ENCODE measurements at places on chromosomes 5 and 9.

DNA sequence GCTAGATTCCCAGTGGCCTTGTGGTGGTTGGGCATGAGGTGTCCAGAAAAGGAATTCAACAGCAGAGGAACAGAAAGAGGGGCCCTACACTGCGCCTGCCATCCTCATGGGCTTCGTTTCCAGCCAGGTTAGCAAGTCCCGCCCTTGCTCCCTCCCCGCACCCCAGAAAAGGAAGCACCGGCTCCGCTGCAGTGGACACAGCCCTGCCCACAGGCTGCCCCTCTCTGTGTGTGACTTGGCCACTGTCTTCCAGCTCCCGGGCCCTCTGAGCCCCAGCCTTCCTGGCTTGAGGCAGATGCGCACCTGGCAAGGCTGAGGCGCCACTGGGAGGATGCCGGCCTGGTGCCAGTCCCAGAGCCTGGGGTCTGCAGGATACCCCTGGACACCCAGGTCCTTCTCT, 305.0 kb upstream of the IRX4 start:
- no peak for DNase-seq

- no peak for DNase-seq
Measured at GRCh38 chr9:84045481-84046097, 65.0 kb downstream of the RMI1 start.

DNA sequence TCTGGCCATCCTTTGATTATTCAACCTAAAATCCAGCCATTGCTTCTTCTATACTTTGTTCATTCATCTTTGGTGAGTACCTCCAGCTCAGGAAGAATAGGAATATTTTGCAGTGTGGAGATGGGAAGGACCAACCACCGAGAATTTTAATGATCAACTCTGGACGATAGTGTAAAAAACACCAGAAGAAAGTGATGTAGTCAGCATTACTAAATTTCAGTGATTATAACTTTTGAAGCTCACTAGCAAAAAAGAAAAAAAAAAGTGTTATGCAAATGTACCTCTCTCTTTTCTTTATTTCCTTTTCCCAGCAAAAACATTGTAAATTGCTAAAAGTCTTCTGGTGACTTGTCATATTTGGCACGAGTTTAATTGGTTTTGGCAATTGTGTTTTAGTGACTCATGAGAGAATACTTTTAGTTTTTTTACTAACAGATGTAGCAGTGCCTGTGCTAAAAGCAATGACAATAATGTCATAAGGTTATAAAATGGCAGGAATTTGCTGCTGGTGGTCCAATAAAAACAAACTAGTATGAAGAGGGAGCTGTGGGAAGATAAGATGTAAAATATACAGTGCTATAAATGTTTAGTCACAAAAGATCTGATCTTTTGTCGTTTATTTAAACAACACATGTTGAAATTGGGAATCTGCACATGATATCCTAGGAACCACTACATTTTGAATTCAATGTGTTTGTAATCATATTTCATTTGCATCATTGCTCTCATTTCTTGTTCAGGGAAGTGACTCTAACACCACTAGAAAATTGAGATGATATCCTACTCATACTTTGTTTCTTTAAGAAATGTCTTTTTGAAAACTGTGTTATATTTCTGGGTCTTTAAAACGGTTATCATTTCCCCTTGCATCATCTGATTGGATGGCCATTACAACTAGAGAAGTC, 81.3 kb upstream of the ERCC6L2 start:
- no peak for DNase-seq

- no peak for DNase-seq
Measured at GRCh38 chr5:56233230-56233629, at the start of gene ANKRD55. ANKRD55 (minus strand) TSS chr5:56233330; CDS start chr5:56232913, 417 bp downstream.

DNA sequence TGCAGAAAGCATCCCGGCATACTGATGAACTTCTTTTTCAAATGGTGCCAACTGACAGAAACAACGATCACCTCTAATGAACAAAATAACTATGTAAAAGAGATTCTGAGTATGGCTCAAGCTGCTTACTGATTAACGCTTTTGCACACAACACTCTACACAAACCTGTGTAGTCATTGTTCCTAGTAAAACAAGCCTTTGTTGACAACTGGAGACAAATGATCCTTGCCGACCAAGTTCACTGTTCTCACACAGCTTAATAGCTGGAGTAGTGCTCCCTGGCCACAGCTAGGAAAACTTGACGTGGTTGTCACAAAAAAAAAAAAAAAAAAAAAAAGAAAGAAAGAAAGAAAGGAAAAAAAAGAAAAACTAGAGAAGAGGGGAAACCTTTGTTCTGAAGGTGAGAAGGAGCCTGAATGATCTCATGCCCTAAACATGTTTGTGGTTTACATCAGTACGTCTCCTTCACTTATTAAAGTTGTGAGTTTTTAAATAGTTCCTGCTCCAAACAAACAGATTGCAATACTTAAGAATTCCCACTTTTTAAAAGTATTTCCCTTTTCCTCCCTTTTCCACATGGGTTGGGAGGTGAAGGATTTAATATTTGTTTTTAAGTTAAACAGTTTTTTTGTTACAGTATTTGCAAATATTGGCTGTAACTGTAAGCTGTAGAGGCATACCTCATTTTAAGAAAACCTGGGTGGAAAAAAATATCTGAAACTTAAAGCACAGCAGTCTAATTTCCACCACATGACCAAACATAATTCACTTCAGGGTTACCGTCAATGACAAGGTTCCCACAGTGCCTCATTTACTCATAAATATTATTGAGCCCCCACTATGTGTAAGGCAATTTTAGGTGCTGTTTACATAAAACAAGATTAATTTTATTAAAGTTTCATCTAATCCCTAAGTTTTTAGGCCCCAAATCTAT, 63.7 kb downstream of the GLIS3 start:
- no peak for DNase-seq

DNA sequence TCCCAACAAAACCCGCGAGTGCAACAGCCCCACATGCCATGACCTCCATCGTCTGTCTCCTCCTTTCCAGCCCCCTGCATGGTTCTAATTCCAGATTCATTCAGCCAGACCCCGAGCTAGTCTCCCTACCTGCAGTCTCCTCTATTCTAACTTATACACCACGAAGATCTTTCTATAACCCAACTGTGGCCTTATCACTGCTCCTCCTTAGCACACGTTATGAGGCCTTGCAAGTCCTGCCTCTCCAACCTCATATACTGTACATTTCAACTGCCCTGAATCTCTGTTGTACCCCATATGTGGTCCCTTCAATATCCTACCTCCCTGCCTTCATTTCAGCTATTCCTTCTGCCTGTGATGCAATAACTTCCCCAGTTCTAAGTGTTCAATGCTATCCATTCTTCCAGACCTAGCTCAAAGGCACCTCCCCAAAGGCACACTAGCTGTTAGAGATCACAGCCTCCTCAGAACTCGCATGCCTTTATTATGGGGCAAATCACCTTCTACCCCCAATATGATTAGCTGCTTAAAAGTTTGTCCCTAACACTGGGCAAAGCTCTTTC, 215.1 kb upstream of the TRIM32 start:
- no peak for DNase-seq

DNA sequence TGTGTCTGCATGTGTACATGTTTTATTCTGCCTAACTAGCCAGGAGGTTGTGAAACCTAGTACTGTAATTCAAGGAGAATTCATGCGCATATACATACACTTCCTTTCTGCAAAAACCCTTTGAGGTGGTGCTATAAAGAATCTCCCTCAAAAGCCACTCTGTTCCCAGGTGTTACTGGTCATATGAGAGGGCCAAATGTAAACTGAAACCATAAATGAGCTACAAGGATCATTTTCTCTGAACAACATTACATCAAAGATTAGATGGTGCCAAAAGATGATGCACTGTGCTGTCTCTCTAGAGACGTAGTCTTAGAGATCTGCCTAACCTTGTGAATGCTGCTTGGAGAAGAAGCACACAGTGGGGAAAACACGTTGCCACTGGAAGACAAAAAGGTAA, 15.7 kb downstream of the NREP start:
- DNase-seq = no peak

- DNase-seq = no peak
Measured at GRCh38 chr9:109143881-109144562, 23.0 kb downstream of the FRRS1L start.

- DNase-seq = no peak
Measured at GRCh38 chr5:13211064-13211463, 733.4 kb downstream of the DNAH5 start.

DNA sequence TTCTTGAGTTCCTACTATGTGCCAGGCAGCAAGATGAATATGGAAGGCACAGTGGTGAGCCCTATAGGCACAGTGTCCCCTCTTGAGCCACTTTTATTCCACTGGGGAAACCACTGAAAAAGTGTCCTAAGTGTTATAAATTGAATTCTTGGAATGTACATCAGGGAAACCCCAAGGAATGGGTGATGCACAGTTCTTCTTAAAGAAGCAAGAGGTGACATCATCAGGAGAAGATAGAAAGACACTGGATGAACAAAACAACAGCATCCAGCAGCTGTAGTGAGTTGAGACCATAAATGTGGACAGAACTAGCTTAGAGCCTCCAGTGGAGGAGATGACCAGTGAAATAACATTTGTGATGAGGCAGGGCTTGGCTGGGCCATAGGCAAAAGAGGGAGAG, 199.2 kb upstream of the ANKRD55 start:
- no peak for DNase-seq

GRCh38 chr9:122186777-122187470, 27.2 kb downstream of the MORN5 start:
- no peak for DNase-seq

- no peak for DNase-seq
Measured at GRCh38 chr9:7799944-7800285, 337 bp upstream of the DMAC1 start.

- DNase-seq = no peak
Measured at GRCh38 chr5:11531811-11532555, 372.3 kb downstream of the CTNND2 start.

DNA sequence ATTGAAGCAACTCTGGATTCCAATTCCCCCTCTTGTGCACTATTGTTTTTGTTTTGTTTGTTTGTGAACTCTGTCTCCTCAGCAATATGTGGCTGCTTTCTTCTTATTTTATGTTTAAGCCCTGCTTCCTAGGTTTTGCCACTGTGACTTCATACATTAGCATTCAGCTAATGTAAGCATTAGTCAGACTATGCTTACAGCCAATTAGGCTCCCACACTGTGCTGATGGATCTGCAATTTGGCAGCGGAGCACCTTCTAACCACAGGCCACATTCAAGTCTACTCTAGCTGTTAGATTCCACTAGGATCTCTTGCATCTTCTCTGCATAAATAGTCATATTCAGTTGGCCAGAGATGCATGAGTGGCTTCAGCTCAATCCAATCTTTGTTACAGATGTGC, 9.6 kb upstream of the BICD2 start:
- no peak for DNase-seq

DNA sequence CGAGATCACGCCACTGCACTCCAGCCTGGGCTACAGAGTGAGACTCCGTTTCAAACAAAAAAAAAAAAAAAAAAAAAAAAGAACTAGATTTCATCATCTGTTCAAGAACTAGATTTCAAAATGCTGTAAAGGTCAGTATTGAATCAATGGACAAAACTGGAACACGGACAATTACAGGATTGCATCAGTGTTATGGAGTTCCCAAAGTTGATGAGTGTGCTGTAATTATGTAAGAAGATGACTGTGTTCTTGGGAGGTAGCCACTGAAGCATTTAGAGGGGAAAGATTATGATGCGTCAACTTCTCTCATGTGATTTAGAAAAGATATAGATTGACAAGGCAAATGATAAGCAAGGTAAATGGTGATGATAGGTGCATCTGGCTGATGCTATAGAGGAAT, 6.5 kb downstream of the FAM240B start:
- no peak for DNase-seq

DNA sequence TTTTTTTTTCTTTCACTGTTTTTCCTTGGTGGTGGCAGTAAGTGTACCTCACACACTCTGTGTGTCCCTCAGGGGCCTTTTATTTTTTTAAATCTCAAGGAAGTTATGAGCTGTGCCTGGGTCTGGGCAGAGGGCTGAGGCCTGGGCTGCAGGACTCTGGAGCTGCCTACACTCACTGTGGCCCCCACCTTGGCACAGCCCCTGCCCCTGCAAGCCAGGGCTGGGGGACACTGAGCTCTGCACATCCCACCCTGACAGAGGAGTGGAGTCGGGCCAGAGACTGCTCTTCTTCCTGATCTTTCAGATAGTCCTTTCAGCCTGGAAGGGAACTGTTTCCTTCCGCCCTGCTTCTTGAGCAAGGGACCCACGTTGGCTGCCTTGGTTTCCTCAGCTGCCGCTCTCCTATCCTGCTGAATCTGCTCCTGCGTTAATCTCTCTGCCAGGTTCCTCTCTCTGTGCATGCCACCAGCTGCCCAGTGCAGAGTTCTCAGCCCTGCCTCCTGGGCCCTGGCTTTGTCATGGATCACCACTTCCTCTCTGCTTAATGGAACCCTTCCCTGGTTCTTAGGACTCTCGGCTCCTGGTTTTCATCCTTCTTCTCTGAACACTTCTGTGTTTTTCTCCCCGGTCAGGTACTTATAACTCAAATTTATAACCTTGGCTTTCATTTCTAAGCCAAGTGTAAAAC, 502.3 kb downstream of the DIRAS2 start:
- no peak for DNase-seq

- no peak for DNase-seq
Measured at GRCh38 chr9:137044502-137045177, 1.3 kb downstream of the NPDC1 start.

DNA sequence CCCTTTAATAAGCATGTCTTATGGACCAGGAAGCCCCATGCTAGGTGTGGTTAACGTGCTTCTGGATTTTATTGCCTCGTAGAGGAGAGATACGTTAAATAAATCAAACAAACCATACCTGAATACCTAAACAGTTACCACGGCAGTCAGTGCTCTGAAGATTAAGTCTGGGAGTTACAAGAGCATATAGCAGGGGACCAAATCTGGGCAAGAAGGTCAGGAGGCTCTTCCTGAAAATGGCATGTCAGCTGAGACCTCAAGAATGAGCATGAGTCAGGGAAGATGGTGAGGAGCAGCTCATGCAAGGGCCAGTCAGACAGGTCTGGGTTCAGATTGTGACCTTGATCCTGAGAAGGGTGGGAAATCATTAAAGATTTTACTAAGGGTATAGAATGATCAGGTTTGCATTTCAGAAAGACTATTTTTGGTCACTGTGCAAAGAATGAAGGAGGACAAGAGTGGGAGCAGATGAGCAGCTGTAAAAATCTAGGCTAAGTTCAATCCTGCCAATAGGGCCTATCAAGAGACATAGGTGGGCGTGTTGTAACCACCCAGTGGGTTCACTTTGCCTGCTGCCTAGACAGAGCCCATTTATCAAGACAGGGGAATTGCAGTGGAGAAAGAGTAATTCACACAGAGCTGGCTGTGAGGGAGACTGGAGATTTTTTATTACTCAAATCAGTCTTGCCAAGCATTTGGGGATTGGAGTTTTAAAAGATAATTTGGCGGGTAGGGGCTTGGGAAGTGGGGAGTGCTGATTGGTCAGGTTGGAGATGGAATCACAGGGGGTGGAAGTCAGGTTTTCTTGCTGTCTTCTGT, 4.8 kb upstream of the ZNF366 start:
- DNase-seq = no peak

- DNase-seq = no peak
Measured at GRCh38 chr9:88234114-88234513, 95.8 kb upstream of the SPATA31C2 start.

DNA sequence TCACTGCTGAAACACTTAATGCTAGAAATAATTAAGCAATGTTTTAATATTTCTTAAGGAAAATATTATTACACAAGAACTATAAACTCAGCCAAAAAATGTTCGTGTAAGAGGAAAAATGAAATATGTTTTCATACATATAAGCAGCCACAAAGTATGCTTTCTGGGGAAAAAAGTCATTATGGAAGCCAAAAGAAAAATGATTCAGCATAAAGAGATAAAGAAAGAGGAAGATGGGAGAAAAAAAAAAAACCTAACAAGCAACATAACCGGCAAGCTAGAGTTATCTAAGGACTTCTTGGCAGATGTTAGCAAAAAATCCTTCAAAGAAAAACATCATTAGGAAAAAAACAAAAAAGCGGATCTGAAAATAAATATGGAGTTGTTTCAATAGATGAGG, 179.1 kb downstream of the MUSK start:
- DNase-seq = no peak

Data from stimulated activated CD4-positive, alpha-beta T cell treated with anti-CD3 and anti-CD28 coated beads, Interleukin-2, amount 100 ng/mL, for 24 hours (primary cell).